Stimulated activated memory B cell treated with anti-CD40 and anti-IgM and Interleukin-4, amounts not matched to agents 10 μg/mL and 1 μg/mL and 100 μg/mL, for 72 hours (primary cell): ENCODE measurements at places on chromosomes 3 and 15.

DNA sequence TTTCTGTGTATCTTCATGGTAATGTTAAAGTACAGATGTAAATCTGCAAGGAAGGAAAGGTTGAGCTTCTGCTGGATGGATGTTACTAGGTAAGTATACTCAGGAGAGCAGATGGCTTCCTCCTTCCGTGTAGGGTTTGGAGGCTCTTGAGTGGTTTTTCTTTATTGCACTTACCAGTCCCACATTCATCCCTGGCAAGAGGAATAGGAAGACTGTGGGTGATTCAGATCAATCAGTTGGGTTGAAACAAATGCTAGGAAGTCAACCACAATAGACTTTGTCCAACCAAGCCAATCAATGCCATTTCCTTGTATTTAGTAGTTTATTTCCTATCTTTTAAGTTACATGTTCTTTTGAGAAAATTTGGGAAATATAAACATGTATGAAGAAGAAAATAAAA, 26.6 kb downstream of the MYZAP start:
- ATAC-seq: no peak

DNA sequence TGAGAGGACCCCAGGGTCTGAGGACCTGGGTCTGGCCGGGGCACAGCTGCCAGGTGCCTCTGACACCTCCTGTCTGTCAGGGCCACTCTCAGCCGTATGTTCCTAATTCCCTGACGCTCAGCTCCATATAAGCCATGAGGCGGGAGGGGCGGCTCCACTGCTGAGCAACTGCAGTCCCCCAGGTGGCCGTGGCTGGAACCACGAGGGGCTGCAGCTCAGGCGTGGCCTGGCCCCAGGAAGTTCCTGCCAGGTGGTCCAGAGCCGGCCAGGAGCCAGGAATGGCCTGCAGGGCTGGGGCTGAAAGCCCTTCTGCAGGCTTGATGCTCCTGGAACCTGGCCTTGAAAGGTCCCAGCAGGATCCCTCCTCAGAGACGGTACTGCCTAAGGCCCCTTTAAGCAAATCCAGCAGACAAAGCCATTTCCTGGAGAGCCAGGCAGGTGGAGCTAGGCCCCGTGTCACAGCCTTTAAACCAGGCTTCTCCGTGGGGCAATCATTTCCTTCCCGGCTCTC, 118.0 kb downstream of the CHSY1 start:
- no peak for ATAC-seq

GRCh38 chr15:43346305-43346704, 15.9 kb upstream of the LCMT2 start:
- ATAC-seq: no peak

DNA sequence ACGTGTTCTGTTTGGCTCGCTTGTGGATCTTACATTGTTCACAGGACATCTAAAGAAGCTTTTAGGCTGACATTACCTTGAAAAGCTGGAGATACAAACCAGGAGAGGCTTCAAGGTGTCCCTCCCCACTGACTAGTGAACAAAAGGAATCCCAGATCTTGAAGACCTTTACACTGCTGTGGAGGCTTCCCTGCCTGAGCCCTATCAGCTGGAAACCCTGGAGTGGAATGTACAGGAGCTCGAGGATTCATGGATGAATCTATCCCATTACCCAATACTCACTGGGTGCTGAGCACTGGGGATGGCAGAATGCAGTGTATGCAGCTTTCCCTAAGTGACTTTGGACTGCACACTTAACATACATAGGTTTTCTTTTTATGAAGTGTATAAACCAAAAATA, 82.3 kb upstream of the MFGE8 start:
- no peak for ATAC-seq

- no peak for ATAC-seq
These were observed 13.0 kb downstream of the AGTR1 start for GRCh38 chr3:148710665-148711064.

- ATAC-seq: peak; percentile 29
These were observed at the start of gene BHLHE40 for GRCh38 chr3:4979428-4980228. TSS of gene BHLHE40 (plus strand) at chr3:4979437. CDS start at chr3:4979719, 282 bp downstream.

GRCh38 chr3:30203301-30203700, 403.1 kb upstream of the TGFBR2 start:
- no peak for ATAC-seq

DNA sequence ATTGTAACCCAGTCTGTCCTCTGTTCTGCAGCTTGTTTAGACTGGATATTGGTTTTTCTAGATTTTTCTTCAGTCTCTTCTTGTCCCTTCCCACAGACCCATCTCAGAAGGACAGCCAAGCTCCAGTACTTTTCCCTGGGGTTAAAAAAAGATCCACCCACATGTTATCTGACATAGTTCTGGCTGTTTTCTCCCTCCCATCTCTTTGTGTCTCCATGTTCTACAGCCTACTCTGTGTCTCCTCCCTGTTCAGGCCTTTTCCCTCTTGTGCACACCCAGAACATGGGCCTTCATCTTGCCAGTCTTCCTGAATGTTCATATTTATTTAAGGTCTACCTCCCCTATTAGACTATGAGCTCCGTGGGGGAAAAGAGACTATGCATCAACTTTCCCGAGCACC, 5.1 kb upstream of the PPP4R2 start:
- no peak for ATAC-seq

- ATAC-seq: no peak
These were observed 530.5 kb downstream of the FHIT start for GRCh38 chr3:60720736-60721135.

DNA sequence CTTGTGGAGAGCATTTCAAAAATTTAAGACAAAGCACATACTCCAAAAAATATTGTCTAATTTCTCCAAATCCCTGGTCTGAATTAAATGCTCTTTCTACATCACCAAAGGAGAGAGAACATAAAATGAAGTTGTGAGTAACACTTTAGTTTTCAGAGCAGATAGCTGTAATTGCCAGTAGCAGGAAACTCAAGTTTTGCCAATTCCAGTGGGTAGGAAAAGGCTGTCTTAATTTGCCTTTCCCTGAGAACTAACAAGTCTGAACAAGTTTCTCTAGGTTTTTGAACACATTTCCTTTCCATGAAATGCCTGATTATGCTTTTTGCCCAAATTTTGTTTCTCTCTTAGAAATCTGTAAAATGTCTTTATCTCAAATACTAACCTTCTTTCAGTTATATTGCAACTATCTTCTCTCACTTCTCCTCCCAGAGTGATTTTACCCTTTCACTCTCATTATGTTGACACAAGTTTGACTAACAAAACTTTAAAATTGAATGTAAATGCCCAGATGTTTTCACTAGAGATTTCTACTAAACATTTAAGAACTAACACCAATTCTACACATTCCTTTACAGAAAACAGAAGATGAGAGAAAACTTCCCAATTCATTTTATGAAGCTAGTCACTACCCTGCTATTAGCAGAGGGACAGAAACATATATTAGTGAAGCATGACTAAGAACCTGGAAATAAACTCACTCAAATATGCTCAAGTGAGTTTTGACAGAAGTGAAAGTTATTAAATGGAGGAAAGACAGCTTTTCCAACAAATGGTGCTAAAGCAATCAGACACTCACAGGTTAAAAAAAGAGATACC, 38.4 kb downstream of the RFX7 start:
- ATAC-seq: no peak

- ATAC-seq: no peak
These were observed 169.6 kb upstream of the GADL1 start for GRCh38 chr3:31064021-31064420.
